ENCODE measurements at places on chromosomes 1 and 21.

DNA sequence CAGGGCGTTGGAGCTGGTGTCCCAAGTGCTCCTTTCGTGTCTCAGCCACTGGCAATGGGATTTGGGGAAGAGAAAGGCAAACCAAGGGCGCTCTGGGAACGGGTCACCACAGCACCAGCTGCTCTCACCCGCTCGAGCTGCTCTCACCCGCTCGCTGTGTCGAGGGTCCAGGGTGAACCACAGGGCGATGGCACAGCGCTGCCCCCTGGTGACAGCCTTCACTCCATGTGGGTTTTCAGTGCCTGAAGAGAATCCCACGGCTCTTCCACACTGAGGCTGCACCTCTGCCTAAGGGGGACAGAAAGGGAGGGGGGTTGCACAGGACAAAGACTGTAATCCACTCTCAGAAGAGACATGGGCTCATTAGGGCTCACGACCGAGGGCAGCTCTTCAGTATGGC is 7.1 kb upstream of the CLDN19 start:
- DNase-seq: no peak

DNA sequence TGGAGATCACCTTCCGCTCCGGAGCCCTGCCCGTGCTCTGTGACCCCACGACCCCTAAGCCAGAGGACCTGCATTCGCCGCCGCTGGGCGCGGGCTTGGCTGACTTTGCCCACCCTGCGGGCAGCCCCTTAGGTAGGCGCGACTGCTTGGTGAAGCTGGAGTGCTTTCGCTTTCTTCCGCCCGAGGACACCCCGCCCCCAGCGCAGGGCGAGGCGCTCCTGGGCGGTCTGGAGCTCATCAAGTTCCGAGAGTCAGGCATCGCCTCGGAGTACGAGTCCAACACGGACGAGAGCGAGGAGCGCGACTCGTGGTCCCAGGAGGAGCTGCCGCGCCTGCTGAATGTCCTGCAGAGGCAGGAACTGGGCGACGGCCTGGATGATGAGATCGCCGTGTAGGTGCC is 9.6 kb downstream of the SPATA46 start:
- no peak for DNase-seq

GRCh38 chr1:20358761-20359263 is 68.1 kb downstream of the VWA5B1 start:
- no peak for DNase-seq

DNA sequence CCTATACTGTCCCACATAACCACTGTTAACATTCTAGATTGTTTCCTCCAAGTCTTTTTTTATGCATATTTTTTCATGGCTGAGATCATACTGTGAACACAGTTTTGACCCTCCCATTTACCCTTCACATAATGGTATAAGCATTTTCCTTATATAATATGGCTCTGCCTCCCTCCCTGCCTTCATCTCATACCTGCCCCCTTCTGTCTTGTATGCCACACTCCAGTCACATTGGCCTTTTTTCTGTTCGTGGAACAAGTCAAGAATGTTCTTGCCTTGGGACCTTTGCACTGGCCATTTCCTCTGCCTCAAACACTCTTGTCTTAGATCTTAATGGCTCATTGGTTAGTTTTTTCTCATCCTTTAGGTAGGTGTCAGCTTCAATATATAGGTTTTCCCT is 24.3 kb upstream of the ELAVL4 start:
- DNase-seq: no peak

- no peak for DNase-seq
These were observed 233.0 kb upstream of the RAB4A start for GRCh38 chr1:229037806-229038405.

DNA sequence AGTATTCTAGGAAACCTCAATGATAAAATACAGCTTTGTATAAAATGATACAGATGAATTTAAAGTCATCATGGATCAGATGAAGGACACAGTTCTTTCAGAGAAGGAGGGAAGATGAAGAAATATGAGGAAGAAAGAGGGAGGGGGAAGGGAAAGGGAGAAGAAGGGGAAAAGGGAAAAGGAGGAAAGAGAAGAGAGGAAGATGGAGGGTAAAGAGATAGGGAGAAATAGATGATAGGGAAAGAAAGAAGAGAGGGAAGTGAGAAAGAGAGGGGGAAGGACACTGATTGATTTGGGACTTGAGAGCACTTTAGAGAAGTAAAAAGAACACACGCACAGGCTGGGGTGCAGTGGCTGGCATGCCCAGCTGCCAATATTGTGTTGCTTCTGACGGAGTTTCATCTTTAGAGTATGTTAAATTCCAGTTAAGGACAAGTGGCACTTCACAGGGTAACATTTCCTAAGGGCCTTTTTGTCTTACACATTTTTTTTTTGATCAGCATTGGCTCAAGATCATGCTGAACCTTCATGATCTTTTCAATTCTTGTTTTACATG is 235.9 kb upstream of the DMRTA2 start:
- DNase-seq: no peak

DNA sequence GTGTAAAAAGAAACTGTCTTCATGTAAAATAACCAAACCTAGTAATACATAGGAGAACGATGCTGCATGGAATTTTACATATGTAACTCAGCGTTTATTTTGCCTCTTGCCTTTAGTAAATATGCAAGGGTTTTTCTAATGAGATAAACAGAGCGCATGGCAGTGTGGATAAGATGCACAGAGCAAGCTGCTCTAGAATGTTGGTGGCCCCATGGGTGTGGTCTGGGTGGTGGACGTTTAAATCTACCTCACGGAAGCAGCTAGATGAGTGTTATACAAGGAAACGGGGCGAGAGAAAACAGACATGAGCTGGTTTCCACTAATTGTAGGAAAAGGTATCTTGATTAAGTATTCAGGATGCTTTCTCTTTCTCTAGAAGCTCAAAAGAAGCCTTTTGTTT is 205.9 kb downstream of the DSCAM start:
- no peak for DNase-seq

DNA sequence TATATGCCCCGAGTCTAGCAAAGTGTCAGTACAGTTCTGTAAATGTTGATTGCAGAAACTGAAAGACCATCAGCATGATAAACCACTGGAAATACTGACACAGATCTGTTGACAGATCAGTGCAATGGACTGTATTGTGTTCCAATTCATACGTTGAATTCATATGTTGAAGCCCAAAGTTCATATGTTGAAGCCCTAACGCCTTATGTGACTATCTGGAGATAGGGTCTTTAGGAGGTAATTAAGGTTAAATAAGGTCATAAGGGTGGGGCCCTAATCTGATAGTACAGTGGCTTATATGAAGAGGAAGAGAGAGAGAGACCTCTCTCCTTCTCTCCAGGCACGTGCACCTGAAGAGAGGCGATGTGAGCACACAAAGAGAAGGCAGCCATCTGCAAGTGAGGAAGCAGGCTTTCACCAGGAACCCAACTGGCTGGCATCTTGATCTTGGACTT is 144.7 kb downstream of the MRPL39 start:
- no peak for DNase-seq

DNA sequence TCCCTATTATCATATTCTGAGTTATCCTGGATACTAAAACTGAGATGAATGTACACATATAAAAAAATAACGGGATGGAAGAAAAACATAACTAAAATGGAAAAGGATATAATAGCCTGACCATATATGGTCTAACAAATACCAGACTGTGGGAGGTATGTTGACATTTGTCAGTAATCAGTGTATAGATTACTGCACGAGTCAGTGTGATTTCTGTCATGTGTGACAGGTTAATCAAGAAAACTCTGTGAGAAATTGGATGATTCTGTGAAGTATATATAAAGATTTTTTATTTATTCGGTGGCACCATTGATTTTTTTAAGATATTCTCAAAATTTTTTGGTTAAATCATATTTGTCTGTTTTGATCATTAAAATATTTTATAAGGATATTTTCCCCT is 547.3 kb upstream of the B3GALT2 start:
- no peak for DNase-seq

DNA sequence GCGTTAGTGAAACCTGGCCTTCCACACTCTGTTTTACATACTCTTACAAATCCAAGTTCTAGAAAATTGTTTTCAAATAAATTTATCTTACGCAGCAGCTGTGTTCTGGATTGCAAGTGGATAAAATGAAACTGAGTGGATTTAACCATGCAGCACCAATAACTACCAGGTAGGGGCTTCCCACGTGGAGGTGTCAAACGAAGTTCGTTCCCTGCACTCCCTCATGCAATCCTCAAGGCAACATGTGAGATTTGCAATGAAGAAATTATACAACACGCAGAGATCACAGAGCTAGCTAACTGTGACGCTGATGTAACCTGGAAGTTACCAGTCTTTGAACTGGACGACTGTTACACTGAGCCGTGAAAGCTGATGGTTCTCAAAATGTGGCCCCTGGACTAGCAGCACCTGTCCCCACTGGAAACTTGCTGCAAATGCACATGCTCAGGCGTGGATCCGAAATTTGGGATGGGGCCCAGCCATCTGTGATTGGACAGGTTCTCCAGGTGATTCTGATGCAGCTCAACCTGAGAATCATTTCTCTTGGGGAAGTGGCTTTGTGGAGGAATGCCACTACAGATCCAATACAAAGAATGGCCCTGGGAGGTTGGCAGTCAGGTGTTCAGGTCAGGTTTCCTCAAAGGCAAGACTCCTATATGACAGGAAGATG is 36.3 kb downstream of the RSPH1 start:
- no peak for DNase-seq

GRCh38 chr1:31584869-31585735 is 8.8 kb downstream of the TINAGL1 start:
- no peak for DNase-seq

DNA sequence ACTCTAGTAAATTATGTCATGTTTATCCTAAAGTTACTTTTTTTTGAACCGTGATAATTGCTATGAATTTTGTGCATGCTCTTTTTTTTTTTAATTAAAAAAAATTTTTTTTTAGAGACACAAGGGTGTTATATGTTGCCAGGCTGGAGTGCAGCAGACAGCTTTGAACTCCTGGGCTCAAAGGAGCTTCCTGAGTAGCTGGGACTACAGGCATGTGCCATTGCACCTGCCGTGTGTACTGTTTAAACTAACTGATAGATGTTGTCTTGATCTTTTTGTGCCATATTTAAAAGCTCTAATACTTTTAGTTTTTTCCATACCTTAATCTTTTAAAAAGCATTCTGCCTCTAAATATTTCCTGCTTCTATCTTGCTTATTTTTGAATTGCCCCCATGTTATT is 60.7 kb downstream of the KIF1B start:
- DNase-seq: no peak

GRCh38 chr1:30302858-30303257 is 420.5 kb downstream of the MATN1 start:
- no peak for DNase-seq

DNA sequence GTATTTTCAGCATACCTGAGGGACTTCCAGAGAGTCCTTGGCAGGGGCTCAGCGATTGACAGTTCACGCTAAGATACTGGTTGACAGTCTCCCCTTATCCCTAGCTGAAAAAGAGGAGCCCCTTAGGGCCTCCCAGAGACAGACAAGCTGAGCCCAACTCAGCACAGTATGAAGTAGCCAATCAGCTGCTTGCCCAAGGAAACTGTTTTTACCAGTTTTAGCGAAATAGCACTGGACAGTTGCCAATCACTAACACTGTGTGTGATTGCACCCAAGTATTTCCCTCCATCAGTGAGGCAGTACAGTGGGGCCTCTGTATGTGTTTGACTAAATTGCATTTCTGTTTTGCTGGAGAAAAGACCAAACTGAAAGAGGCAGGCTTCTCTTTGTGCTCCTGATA is 27.0 kb downstream of the KHDRBS1 start:
- DNase-seq: no peak

DNA sequence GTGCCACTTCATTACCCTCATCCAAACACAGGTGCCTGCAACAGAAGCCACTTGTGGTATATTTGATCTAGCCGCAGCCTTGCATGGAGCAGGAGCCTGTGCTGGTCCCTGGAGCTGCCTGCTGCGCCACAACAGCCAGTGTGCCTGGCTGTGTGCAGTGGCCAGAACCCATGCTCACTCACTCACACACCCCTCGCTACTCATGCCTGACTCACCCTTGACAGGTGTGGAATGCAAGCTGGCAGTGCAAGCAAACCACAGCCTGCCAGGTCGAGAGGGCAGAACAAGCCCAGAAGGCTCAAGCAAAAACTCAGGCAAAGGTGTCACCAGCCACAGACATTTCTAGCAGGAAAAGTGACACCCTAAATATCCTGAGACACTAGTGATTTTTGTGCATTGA is 1510.9 kb downstream of the KCNT2 start:
- DNase-seq: no peak

DNA sequence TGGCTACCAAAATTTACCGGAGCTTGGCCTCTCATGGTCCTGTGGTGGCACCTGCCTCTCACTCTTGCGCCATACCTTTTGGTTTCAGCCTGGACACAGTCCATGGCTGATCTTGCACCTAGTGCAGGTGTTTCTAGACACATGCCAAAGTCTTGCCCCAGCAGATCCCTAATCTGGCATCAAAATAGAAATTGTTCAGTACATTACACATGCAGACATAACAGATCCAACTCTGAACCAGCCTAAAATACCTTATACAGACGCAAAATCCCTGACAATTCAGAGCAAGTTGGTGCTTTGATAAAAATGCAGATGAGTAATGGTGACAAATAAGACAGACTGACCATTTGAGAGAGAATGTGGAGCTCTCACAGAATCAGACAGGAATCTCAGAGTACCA is 44.1 kb downstream of the NGF start:
- DNase-seq: no peak

- no peak for DNase-seq
These were observed 144.7 kb downstream of the ROR1 start for GRCh38 chr1:63918418-63918945.

DNA sequence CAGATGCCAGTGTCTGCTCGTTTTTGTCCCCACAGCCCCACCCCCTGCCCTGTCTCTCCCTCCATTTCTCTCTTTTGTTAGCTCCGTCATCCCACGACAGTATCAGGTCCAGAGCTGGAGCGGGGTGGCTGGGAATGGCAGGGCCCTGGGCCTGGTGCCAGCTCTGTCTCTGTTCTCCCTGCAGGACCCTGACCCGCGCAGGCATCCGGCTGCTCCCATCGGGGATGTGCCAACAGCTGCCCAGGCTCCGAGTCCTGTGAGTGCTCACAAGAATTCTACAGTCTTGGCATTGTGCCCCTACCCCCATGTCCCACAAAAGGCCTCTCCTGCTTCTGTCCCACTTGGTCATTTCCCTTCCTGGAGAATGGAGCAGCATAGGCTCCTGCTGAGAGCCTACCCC is 37.4 kb downstream of the UBE2T start:
- no peak for DNase-seq

DNA sequence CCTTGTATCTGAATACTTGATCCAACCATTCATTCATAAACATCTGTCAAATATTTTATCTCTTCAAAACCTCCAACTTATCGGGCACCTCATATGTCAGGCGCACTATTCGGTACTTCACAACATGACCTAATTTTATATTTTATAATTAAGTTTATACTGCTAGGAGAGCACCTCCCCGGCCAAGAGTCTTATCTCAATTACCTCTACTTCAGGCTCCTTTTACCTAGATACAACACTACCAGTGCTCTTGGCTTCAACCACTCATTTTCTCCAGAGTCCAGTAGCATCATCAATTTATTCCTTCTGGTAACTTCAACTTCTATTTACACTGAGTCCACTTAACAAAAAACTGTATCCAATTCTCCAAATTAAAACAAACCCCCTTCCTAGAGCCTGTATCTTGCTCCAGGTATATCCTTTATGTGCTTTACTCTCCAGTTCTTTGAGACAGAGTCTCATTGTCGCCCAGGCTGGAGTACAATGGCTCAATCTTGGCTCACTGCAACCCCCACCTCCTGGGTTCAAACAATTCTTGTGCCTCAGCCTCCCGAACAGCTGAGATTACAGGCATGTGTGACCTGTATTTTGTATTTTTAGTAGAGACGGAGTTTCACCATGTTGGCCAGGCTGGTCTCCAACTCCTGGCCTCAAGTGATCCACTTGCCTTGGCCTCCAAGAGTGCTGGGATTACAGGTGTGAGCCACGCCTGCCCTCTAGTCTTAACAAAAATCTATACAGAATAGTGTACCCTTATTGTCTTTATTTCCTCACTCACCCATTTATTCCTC is 18.8 kb downstream of the GPBP1L1 start:
- DNase-seq: no peak
